ENCODE measurements at places on chromosomes 7 and 10.

- no peak for DNase-seq
These were observed 127.8 kb downstream of the RAPGEF5 start for GRCh38 chr7:22229148-22229547.

- no peak for DNase-seq
These were observed 6.4 kb downstream of the CARD11 start for GRCh38 chr7:3037259-3037658.

GRCh38 chr10:7811000-7811399 is 7.3 kb upstream of the TAF3 start:
- DNase-seq, result no peak

DNA sequence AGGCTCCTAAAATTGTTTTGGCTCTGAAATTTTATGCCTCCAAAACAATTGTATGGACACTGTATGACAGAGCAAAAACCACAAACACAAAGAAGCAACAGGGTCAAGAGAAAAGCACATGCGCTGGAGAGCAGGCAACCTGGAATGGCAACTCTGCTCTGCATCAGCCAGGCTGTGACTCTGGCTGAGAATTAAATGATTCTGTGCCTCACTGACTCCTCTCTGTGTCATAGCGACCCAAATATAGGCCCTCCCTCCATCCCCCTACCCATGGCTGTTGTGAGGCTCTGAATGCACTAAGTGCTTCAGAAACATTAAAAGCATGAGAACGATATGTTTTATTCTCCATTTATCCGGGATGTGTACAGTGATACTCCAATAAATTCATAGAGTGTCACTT is 24.9 kb upstream of the NEBL start:
- no peak for DNase-seq

Measured in DMS 273 treated with DMSO at 0.1 percent for 48 hours (cell line).